ENCODE measurements at places on chromosomes 2 and 18.

- no peak for DNase-seq
Observed at GRCh38 chr2:53231908-53232307, 535.7 kb upstream of the CHAC2 start.

GRCh38 chr2:101627285-101628029, 70.0 kb upstream of the MAP4K4 start:
- DNase-seq: no peak

GRCh38 chr18:7725897-7726296, 158.8 kb downstream of the PTPRM start:
- no peak for DNase-seq

- DNase-seq: no peak
Observed at GRCh38 chr2:205460217-205460616, 222.1 kb upstream of the NRP2 start.

- no peak for DNase-seq
Observed at GRCh38 chr2:72765997-72766609, 59.7 kb downstream of the EXOC6B start.

GRCh38 chr18:67862069-67862468, 345.5 kb upstream of the DSEL start:
- DNase-seq: no peak

DNA sequence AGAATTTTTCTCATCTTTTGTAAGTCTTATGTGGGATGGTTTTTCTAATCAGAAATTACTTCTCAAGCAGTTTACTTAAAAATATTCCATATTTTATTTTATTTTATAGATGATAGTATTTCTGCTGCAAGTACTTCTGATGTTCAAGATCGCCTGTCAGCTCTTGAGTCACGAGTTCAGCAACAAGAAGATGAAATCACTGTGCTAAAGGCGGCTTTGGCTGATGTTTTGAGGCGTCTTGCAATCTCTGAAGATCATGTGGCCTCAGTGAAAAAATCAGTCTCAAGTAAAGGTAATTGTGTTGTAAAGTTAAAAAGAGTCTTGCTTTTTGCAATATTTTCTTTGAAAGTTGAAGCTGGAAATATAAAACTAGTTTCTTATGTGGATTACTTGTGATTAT, 76.2 kb downstream of the EML4 start:
- no peak for DNase-seq

DNA sequence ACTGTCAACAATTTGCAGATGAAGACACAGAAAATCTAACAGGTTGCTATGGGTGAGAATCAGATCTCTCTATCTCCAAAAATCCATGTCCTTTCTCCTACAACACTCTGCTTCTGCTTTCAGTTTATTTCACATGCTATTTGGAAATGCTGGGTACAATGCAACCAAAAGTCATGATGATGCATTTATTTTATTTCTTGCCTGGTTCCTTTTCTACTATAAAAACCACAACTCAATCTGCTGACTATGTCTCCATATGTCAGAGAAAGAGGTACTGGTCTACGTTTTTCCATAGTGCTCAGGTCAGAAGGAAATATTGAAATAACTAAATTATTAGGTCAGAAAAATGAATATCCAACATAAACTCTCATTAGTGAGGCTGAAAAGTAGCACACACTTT, 20.5 kb downstream of the RAD51AP2 start:
- DNase-seq: no peak

DNA sequence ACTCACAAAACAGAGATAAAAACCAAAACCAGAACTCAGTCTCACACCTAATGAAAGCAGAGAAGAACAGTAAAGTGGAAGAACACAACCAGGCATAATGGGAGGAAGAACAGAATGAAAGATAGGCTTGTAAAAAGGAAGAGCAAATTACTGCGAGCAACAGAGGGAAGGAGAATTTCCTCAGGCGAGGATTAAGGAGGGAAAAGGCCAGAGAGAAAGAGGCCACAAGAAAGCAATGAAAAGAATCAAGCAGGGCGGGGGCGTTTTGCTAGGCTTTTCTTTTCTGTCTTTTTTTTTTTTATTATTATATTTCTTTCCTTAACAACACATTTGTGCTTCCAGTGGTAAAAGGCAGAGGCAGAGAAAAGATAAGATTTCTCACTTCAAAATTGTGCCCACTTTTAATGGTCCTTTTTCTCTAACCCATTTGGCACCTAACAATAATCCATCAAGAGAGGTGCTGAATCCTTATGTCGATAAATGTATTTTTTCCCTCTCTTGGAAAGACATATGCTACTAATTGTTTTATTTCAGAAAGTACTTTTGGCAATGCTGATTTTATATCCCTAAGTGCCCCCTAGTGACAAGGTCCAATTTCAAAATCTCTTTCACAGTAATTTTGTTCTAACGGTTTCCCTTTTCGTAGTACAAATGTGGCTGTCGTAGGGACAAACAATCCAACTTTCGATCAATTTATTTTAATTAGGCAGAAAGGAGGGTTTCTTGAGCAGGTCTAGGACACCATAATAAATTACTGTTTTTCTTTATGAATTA, 138.7 kb upstream of the AQP4 start:
- no peak for DNase-seq

- DNase-seq: no peak
Observed at GRCh38 chr2:187424146-187424545, 23.9 kb downstream of the CALCRL start.

- DNase-seq: no peak
Observed at GRCh38 chr2:222423632-222424275, 589 bp upstream of the SGPP2 start.

- DNase-seq: no peak
Observed at GRCh38 chr18:10776493-10776892, 250.7 kb downstream of the NAPG start.

DNA sequence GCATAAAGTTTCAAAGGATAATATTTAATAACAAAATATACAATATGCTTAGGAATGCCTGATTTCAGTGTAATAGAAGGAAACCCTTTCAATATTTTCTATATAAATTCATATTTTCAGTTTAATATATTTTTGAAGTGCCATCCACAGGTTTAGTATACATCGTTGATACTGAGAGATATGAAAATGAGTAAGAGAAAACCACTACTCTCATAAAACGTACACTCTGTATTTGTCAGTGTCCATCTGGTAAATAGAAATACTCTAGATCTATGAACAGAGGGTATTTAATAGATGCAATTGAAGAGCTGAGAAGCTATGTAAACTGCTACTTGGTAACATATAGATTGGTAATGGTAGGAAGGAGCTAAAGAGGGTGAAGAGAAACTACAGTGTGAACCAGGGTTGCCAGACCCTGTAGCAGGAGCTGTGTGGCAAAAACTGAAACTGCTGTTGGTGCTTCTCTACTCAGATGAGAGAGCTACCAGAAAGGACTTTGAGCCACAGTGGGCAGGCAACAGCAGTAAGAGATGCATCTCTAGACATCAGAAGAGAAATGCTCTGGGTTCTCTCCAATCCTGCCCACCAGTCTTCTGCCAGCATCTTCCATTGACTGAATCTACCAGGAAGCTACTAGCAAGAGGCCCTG, 187.4 kb downstream of the CCDC102B start:
- DNase-seq: no peak

DNA sequence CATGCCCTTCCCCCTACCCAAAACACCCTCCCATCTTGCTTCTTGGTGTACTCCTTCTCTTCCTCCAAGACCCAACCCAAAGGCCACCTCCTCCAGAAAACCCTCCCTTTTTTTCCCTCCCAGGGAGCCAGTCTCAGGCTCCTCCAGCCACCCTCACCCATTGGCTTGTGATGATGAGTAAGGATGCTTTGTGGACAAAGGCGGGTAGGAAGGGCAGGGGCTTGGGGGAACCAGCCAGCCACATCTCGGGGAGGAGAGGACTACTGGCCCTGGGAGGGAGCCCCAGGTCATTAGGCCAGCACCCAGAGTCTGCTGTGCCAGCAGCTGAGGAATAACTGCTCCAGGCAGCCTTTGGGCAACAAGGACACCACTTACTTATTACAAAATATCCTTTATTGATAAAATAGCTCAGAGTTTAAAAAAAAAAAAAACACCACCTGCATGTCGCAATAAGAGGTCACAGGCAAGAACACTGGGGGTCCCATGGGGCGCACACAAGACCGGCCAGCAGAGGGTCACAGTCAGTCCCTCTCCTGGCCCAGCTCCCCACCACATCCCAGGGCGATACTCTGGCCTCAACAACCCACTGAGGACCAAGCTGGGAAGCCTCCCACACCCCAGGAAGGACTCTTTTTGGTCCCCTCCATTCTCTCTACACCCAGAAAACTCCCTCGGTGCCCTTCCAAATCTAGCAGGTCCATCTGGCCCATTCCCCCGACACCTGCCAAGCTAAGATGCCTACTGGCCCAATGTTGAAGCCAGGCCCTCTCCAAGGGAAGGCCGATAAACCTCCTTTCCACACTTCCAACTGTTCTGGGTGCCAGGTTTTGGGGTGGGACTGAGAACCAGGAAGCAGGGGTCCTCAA, 3.6 kb downstream of the ADRA2B start:
- no peak for DNase-seq

- no peak for DNase-seq
Observed at GRCh38 chr2:197868206-197868605, 63.8 kb downstream of the PLCL1 start.

DNA sequence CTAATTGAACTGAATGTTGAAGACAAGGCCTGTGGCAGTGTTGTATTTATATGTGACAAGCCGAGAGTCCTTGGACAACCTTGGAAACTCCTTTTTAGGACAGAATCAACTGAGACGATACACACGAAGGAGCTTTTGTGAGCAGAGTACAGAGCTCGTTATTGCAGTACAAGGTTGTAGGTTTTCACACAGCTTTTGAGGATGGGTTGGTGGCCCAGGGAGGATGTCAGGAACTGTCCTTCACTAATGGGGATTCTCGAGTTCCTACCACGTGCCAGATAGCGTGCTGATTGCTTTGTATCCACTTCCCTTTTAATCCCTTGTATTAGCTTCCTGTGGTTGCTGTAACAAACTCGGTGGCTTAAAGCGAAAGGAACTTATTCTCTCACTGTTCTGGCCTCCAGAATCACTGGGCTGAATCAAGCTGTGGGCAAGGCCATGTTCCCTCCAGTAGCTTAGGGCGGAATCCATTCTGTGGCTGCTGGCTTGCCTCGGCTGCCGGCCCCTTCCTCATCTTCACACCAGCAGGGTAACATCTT, 20.2 kb downstream of the INPP4A start:
- DNase-seq: no peak

- no peak for DNase-seq
Observed at GRCh38 chr2:124426625-124427024, 401.5 kb downstream of the CNTNAP5 start.

- DNase-seq: no peak
Observed at GRCh38 chr2:96407041-96407918, 71.7 kb downstream of the NCAPH start.

GRCh38 chr2:76448956-76449355, 738.2 kb upstream of the GCFC2 start:
- DNase-seq: no peak

- DNase-seq: no peak
Observed at GRCh38 chr2:173232956-173233744, 121.5 kb upstream of the CDCA7 start.

GRCh38 chr2:205511641-205512040, 170.7 kb upstream of the NRP2 start:
- no peak for DNase-seq

DNA sequence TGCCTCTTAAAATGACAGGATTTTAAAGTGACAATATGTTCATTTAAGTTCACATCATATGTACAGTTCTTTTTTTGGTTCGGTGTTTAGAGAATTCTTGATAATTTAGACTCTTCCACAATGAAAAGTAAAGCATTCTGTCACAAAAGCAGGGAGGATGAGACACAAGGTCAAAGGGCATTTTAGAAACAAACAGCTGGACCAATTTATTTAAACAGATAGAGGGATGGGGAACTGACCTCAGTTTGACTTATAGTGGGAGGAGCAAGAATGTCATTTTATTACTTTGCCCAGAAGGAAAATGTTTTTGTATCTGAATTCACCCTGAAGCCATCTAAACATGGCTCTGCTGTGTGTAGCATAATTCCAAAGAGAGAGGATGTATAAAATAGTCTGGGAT, 128.5 kb downstream of the MEIS1 start:
- no peak for DNase-seq

DNA sequence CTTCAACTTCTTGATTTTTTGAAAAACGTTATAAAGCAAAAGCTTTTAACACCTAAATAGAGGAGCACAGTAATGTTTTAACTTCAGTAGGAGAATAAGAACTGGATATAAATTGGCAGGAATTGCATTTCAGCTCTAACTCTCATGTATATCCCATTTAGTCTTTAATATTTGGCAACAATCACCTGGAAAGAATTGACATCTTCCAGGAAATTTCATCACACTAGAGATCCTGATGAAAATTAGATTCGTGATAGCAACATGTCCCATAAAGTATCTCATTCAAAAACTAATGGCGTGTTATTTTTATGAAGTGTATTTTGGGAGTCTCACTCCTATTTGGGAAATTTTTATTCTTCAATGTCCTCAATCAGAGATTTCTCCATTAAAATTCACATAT, 131.1 kb upstream of the DNAJC10 start:
- no peak for DNase-seq

DNA sequence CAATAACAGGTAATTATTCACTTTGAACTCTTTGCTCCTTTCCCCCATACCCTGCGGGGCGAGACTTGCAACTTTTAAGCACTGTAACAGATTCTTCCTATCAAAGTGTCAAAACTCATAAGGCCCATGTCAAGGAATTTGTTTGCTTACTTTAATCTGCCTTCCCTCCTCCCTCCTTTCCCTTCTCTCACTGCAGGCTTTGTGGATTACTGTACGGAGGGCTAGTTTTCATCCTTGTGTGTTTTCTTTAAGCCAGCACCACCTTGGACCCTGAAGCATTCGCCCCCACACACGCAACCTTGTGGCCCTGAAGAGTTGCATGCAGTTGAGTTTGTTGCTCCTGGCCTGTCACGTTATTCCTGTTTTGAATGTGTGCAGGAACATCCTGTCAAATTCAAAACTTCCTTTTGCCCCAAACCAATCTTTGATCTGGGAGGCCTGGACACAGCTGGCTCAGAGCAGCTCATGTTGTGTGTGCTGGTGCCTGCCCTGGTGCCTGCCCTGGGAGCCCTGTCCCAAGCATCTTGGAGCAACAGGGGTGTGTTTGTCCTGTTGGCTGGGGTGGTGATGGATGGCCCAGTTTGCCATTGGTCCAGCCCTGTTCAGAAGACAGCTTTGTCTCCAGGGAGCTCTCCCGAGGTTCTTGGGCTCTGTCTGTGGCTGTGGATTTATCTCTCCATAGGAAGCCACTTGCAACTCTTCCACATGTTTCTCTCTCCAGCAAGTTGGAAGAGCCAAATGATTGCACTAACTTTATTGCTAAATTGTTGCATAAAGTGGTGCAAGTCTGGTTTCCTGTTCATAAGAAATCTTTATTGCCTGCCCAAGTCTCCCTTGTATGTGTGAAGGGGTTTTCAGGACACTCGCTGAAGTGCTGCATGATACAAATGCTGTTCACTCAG, 199.6 kb downstream of the VAPA start:
- no peak for DNase-seq

GRCh38 chr2:67952066-67952465, 110.7 kb downstream of the C1D start:
- no peak for DNase-seq

Measured in cortex of kidney (tissue), 1 donor.